ENCODE measurements at places on chromosomes 16 and 17.

- no peak for DNase-seq
Observed at GRCh38 chr17:17175340-17175739, 30.8 kb downstream of the PLD6 start.

DNA sequence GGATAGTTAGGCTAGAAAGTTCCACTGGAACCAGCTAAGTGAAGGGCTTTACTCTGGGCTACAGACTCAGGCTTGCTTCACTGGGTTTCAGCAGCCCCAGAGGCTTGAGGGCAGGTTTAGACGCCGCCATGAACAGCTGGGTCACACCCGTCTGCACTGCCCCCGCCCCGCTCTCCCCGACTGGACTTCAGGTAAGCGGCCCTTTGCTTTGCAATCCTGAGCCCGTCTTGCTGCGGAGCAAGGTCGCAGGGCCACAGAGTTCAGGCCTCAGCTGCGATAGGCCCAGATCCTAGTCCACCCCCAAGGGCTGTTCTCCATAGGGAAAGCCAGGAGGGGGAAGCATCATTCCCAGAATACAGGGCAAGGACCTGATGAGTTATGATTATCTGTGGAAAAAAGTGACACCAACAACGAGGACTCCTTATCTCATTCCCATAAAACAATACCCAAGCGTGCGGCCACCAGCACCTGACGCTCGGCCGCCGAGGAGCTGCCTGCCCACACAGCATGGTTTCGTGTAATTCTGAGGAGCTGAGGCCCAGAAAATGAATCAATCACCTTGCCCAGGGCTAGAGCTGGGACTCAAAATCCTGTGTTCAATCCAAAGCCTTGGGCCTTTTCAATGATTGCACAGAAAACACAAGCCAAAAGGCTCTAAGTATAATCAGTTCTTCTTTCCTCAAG is 20.4 kb downstream of the MEAK7 start:
- no peak for DNase-seq

- DNase-seq = no peak
Observed at GRCh38 chr16:1492923-1493745, at the start of gene TELO2. TSS of gene TELO2 (plus strand) at chr16:1493360. CDS start at chr16:1494282, 922 bp downstream.

- no peak for DNase-seq
Observed at GRCh38 chr16:11159282-11159681, 96.7 kb downstream of the SOCS1 start.

DNA sequence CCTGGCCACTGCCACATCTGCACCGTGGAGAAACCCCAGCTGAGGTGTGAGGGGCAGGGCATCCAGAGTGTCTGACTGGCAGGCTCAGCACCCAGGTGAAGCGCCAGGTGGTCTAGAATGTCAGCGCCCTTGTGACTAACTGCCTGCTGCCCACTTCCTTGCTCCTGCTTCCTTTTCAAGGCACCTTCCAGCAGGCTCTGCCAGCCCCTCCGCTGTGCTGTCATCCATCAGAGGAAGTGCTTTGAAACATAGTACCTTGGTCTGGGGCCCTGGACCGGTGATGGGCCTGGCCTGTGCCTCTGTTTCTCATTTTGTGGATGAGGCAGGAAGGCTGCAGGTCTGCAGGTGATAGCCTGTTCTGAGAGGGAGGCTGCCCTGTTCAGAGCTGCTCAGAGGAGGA is 5.5 kb downstream of the SPNS2 start:
- DNase-seq = no peak

DNA sequence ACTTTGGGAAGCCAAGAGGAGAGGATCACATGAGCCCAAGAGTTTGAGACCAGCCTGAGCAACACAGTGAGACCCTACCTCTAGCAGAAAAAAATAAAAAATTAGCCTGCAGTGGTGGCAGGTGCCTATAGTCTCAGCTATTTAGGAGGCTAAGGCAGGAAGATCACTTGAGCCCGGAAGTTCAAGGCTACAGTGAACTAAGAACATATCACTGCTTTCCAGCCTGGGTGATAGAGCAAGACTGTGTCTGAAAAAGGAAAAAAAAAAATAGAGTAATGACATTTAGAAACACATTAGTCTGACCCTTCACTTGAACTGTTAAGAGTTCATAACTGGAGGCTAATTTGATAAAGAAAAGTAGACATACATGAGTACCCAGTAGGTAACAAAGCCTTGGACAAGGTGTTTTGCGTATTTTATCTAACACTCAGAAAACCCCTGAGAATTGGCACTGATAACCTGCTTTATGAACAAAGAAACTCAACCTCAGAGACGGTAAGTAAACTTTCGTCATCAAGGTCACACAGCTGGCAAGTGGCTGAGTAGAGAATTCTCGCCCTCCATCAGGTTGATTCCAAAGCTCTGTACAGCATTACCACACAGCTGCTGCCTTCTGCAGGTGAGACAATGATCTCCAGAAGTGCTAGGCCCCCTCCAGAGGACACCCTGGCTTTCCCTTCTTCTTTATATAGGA is 101.1 kb downstream of the SMG6 start:
- DNase-seq = no peak

DNA sequence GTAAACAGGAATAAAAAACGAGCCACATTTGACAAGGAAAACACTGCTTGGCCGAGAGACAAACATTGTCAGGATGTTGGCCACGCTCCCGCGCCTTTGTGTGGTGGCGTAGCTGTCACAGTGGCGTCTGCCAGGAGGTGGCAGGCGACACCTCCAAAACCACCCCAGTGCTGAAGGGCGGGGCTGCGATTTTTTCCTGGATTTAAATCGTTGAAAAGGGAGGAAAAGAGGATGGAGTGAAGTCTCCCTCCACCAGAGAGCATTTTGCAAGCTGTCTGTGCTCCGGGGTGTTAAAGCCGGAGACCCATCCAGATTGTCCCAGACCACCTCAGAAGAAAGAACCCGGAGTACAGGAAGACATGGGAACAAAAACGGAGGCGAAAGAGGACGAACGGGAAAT is 12.7 kb downstream of the MRM3 start:
- no peak for DNase-seq

DNA sequence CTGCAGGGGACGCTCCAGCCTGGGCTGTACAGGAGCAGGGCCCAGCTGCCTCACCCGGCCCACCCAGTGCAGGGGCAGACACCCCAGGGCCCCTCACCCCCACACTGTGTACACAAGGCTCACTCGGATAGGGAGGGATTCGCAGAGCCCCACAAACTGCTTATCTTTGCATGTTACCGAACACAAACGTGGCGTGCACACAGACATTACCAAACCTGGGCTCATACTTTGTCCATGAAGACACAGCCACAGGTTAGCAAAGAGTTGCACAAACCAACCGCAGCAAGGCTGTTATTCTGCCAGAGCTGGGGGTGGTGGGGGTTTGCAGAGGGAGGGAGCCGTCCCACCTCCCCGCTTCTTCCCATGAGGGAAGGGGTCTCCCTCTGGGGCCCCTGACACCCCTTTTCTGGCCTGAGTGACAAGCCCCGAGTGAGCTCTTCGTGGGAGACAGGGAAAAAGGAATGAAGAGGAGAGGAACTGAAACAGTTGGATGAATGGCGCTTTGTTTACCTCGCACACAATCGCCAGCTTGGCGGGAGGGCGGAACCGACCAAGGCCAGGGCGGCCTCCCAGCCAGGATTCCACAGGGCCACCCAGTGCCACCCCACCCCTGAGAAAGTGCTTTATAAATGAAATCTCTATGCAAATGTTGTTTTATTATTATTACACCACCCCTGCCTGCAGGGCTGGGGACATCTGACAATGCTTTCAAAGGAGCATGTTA is 434 bp upstream of the CPSF4L start:
- no peak for DNase-seq

GRCh38 chr16:89829630-89830437 is 1.6 kb downstream of the SPIRE2 start:
- DNase-seq = no peak

DNA sequence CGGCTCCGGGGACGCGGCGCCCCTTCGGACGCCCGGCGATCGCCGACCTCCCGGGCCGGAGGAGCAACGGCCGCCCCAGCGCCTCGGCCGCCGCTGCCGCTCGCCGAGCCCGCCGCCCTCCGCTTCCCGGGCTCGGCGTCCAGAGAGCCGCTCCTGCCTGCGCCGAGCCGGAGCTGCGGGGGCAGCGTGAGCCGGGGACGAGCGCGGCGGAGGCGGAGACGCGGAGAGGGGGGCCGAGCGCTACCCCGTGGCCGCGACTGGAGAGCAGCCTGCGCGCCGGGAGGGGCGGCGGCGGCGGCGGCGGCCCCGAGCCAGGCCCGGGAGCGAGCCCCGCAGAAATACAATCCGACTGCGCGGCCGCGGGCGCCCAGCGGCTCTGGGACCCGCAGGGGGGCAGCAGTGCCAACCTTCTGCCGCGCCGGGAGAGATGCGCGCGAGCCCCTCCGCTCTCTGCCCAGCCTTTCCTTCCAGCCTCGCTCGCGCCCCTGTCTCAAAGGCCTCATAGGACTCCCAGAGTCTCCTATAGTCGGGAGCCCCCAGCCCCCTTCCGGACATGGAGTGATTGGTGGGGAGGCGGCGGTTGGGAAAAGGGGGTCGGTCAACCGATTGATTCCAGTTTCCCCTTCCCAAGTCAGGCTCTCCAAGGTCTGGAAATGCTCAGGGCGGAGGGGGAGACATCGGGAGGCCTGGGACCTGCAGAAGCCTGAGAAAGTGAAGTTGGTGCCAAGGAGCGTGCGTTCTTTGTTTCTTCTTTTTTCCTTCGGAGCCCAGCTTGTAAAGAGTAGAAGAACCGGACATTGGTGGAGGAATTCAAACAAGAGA is 1.0 kb upstream of the SDK2 start:
- no peak for DNase-seq

DNA sequence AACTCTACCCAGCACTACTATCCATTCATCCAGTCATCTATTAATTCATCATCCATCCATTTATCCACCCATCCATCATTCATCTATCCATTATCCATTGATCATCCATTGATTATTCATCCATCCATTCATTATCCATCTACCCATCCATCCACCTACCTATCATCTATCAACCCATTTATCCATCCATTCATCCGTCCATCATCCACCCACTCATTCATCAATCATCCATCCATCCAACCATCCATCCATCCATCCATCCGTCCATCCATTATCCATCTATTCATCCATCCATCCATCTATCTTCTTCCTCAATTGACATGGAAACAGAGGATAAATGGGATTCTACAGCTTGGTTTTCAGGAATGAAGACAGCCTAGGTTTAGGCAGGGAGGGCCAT is 12.0 kb downstream of the SLC4A1 start:
- DNase-seq = no peak

DNA sequence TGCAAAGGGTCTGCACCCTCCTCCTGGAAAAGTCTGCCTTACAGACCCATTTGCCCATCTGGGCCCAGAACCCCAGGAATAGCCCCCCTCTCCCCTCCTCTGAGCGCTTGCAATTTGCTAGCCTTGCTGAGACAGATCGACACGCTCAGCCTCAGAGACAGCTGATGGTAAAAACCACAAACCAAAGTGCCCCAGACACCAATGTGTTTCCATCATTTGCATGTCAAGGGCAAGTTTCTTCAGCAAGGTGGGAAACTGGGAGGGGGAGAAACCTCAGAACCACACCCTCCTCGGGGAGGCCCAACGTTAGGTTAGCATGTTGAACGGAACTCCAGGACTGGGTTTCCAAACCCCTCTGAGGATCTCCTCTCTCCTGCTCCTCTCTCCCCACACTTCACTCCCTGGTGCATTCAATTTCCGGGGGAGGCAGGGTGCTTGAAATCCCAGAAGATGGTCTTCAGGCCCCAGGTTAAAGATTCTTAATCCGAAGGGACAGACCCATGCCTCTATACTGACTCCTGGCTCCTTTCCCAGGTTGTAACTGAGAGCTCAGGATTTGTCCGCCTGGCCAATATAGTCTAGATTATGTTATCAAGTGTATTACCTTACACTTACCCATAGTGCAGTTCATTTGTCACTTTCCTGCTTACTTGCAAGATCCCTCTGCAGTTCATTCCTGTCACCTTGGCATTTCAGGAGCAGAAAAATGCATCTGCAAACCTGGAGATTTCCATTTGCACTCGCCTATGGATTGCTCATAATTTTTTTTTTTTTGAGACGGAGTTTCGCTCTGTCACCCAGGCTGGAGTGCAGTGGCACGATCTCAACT is 1.3 kb upstream of the CUEDC1 start:
- DNase-seq = no peak

DNA sequence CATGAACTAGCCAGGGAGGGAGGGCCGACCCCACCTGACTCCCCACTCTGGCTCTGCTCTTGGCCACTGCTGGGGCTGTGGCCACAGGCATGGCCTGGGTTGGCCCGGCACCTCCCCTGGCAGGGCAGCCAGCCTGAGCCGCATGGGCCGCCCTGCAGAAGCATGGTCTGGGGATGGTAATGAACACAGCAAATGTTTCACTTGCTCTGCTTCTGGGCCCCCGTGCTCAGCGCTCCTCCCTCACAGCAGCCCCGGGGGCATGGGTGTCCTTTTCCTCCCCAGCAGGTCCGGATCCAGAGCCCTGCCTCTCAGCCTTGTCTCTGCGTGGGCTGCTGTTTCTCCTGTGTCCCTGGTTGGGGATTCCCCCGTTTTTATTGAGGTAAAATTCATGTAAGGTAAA is 30.9 kb upstream of the KCNJ12 start:
- DNase-seq = no peak

- no peak for DNase-seq
Observed at GRCh38 chr16:65919145-65919985, 447.1 kb upstream of the CDH5 start.

GRCh38 chr16:24540602-24541210 is 1.3 kb downstream of the RBBP6 start:
- no peak for DNase-seq

DNA sequence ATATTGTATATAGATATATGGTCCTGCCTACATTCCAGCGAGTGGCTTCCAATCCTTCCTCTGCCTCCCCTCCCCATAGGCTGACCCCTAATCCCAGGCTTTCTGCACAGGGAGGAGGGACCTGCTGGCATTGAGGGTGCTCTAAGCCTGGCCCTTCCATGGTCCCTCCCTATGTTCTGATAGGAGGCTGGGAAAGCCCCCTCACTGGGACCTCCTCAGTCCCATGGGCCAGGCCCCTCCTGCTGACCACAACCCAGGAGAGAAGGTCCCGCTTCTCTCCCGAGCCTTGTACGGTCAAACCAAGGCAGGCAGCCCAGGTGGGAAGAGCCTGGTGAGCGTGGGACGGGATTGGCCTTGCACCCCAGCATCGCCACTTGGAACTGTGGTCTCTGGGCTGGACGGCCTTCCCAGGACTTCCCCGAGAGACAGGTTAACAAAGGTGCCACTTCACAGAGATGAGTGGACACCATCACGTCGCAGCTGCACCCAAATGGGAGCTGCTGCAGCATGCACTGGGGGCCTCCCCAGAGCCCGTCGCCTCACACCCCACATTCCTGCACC is 859 bp downstream of the ALDH3A1 start:
- no peak for DNase-seq

GRCh38 chr16:50102051-50102746 is 36.4 kb downstream of the HEATR3 start:
- no peak for DNase-seq

GRCh38 chr17:65799869-65800268 is 238.4 kb upstream of the AXIN2 start:
- no peak for DNase-seq
